ENCODE measurements at places on chromosomes 6 and 20. TPM values are rescaled to one million over a fixed set of nuclear protein-coding genes. Genes with fewer than 3 reads are reported as not detected.

DNA sequence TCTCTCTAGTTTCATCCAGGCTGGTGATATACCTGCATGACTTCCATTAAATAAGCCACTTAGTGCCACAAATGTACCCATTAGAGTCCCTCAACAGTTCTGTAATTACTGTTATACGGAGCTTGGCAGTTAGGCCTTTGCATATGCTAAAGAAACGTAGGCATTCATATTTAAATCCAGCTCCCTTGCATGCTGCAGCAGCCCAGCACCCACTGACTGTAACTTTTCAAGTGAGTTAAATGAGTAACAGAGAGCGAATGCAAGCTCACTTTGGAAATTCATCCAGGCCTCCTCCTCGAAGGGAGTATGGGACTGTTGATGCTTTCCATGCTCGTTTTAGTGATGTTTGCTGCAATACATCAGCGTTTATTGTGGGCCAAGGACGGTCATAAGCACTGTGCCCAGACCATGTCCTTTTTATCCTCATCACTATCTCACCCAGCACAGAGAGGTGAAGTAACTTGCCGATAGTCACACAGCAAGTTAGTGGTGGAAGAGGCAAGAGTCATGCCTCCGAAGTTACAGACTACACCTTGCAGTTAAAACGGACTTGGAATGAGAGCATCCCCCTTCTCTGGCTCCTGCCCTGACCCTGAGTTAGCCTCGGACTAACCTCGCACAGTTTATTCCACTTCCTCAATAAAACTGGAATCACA, 179.4 kb upstream of the PDE10A start:
- no peaks in the 10 kb centered on the region for H3K4me1 ChIP-seq
- no peaks in the 10 kb centered on the region for H3K36me3 ChIP-seq
- no peak for DNase-seq
- H3K27ac ChIP-seq = no peak overlapping the region
- no peak overlapping the region for H3K4me3 ChIP-seq

DNA sequence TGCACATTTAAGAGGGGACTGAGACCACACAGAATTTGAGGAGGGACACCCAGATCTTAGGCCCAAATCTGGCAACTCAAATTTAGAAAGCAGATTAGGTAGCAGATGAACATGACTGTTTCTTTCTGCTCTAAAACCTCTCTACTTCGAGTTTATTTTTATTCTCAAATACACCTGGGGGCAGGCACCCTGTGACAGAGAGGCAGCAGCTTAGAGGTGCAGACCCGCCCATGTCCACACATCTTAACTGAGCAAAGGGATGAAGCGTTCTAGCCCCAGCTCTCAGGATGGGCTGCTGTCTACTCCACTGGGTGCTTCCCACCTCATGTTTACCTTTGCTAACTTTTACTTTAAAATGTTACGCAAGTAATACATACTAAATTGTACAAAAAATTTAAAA, 125.0 kb downstream of the SLC23A2 start:
- no peak overlapping the region for H3K27ac ChIP-seq
- no peaks in the 10 kb centered on the region for H3K27me3 ChIP-seq
- no peak overlapping the region for H3K4me3 ChIP-seq
- H3K4me1 ChIP-seq = no peaks in the 10 kb centered on the region

DNA sequence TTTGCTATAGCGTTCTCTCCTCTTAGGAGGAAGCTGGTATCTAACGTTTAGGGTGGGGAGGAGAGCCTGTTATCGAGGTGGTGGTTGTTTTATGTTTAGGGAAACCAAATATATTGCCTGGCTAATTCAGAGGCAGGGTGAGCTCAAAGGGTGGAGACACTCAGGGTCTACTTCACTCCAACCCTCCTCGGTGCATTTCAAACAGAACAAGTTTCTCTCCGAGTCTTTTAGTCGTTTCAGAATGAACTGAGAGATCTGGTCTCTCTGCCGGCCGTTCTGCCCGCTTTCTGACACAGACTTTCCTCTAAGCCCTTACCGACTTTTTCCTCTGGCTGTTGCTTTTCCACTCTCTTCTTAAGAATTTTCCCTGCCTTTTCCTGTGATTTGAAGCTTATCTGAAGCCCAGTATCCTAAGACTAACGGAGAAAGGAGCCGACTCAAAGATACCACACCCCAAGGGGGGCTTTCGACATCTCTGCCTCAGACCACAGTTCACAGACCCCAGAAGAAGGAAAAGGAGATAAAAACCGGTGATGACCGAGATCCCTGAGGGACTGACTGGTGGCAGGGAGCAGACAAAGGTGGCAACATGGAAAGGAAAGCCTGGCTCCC, 865 bp downstream of the STK38 start:
- no peaks in the 10 kb centered on the region for H3K27me3 ChIP-seq
- peak overlapping the region; percentile 97 for H3K27ac ChIP-seq
- H3K4me3 ChIP-seq = peak overlapping the region; percentile 96
- peak; percentile 51 for DNase-seq
- peaks cover 15% of the 10 kb centered on the region for H3K36me3 ChIP-seq
- peaks cover 39% of the 10 kb centered on the region for H3K4me1 ChIP-seq

Gene ARHGAP40
- not detected for total RNA-seq

- peaks cover 46% of the 10 kb centered on the region for H3K36me3 ChIP-seq
- H3K27ac ChIP-seq = no peak overlapping the region
- no peaks in the 10 kb centered on the region for H3K27me3 ChIP-seq
Measured at GRCh38 chr20:39029364-39029763, 67.2 kb downstream of the DHX35 start.

All from activated CD8-positive, alpha-beta T cell treated with anti-CD3 and anti-CD28 coated beads for 36 hours (primary cell).